ENCODE measurements at places on chromosomes 6 and 20.

- DNase-seq: no peak
These were observed 7.6 kb downstream of the TRPC4AP start for GRCh38 chr20:35084998-35085397.

DNA sequence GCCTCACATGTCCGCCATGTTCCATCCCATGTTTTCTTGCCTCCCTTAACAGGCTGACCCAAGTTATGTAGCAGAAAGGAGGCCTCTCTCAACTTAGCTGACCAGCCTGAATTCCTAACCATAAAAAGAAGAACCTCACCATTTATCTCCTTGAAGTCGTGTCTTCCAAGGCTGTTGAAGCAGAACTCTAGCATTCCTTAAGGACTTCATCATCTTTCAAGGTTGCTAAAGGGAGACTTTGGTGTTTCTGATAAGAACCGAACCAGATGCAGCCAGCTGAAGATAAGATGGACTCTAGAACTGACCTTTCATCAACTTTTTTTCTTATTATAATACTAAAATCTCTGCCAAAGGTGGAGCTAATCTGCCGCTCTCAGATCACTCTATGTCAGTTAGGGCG lies 571.7 kb upstream of the SLC35B3 start:
- no peak for DNase-seq

DNA sequence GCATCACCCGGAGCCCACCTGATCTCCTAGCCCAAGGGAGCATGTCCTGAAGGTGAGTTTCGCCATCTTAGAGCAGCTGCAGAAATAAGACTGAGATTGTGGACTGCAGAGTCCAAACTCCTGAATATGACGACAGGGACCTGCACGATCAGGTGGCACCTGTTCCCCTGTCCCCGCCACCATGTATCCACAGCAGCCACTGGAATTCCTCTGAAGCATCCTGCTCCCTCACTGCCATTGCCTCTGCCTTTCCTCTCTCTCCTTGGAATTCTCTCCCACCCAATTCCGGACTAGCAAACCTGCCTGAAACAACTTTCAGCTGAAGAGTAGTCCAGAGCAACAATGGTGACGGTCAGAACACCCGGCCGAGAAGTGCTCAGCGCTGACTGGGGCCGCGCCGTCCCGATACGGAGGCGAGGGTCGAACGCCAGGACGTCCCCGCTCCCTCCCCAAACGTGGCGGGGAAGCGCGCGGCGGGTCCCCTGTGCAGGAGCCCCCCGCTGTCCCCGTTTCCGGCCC lies 694 bp upstream of the FAM120B start:
- no peak for DNase-seq

- DNase-seq: no peak
These were observed 76.0 kb upstream of the TOX2 start for GRCh38 chr20:43838703-43839060.

- DNase-seq: no peak
These were observed 144.5 kb downstream of the MAP3K7 start for GRCh38 chr6:90442366-90442765.

DNA sequence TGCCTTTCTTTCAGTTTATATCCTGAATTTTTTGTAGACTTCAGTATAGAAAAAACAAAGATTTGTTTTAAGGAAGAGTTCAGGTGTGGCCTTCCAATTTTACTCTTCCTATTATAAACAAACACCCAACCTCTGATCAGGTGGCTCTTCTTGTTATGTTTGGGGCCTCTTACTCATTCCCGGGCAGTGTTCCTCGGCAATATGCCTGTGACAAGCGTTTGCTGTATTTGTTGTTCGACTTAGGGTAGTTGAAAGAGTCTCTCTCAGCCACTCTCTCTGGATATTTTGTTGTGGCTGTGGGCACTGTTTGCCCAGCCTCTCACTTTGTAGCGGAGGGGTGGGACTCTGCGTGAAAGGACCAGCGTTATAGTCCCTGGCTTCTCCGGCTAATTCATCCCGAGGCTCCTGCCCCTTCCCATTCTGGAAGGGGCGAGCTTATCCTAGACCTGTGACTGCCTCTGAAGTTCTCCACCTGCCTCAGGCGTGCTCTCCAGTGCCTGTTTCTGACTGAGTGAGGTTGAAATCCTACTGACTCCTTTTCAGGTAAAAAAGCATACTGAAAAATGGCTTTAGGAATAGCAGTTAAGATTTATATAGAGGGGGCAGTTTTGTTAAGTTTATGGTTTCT lies 97.4 kb downstream of the PLCB4 start:
- no peak for DNase-seq

DNA sequence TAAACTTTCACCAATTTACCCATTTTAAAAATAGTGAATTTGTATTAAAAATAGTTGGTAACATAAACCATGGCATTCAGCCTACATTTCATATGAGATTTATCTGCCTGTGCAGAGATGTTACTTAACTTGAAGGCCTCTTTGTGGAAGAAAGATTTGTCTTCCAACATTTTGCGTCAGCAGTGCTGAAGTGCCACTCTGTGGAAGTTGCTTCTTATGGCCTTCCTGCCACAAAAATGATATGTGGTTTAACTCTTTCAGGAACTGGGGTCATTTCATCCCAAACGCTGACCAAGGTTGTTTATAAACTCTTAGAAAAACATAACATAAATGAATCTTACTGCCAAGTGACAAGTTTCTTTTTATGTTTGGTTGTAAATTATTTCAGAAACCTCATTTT lies 246.8 kb downstream of the ARID1B start:
- no peak for DNase-seq

- DNase-seq: no peak
These were observed 39.3 kb upstream of the C20orf144 start for GRCh38 chr20:33622705-33623365.

DNA sequence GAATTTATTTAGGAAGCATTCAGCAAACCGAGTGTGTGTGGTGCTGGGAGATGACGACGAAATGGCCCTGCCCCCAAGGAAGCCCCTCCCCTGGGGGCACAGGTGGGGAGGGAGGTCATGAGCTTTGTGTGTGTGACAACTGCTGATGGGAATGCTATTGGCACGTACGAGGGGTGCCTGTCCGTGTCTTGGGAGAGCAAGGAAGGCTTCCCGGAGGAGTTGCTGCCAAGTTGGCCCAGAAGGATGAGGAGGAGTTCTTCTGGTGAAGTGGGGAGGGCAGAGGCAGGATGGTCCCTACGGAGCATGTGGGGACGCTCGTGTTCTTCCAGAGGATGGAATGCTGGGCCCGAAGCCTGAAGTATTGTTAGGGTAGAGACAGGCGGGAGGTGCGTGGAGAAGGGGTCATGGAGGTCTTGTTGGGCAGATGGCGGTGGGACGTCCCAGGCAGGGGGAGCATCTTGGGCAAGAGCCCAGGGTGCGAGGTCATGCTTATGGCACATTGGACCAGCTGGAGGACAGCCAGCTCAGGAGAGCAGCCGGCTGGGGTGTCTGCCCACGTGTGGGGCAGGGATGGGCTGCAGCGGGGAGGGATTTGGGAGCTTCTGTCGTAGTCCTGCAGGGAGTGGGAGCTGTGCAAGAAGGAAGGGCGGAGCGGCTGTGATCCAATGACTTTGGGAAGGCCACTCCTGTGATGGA lies 46.1 kb downstream of the SYNJ2 start:
- DNase-seq: no peak

- no peak for DNase-seq
These were observed 48.2 kb upstream of the BEND6 start for GRCh38 chr6:56906752-56907151.

- no peak for DNase-seq
These were observed 5.9 kb downstream of the OSTM1 start for GRCh38 chr6:108068618-108069017.

GRCh38 chr6:143821359-143821758 lies 21.8 kb upstream of the LTV1 start:
- DNase-seq: no peak

DNA sequence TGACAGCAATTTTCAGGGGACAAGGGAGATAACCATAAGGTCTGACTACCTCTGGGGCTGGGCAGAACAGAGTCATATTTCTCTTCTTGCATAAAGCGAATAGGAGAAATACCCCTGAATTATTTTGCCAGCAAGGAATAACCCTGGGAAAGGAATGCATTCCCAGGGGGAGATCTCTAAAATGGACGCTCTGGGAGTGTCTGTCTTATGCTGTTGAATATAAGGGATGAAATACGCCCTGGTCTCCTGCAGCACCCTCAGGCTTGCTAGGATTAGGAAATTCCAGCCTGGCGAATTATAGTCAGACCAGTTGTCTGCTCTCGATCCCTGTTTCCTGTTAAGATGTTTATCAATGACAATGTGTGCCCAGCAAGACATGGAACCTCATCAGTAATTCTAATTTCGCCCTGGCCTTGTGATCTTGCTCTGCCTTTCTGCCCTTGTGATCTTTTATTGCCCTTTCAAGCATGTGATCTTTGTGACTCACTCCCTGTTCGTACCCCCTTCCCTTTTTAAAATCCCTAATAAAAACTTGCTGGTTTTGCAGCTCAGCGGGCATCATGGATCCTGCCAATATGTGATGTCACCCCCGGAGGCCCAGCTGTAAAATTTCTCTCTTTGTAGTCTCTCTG lies 221.6 kb upstream of the HS3ST5 start:
- DNase-seq: no peak

DNA sequence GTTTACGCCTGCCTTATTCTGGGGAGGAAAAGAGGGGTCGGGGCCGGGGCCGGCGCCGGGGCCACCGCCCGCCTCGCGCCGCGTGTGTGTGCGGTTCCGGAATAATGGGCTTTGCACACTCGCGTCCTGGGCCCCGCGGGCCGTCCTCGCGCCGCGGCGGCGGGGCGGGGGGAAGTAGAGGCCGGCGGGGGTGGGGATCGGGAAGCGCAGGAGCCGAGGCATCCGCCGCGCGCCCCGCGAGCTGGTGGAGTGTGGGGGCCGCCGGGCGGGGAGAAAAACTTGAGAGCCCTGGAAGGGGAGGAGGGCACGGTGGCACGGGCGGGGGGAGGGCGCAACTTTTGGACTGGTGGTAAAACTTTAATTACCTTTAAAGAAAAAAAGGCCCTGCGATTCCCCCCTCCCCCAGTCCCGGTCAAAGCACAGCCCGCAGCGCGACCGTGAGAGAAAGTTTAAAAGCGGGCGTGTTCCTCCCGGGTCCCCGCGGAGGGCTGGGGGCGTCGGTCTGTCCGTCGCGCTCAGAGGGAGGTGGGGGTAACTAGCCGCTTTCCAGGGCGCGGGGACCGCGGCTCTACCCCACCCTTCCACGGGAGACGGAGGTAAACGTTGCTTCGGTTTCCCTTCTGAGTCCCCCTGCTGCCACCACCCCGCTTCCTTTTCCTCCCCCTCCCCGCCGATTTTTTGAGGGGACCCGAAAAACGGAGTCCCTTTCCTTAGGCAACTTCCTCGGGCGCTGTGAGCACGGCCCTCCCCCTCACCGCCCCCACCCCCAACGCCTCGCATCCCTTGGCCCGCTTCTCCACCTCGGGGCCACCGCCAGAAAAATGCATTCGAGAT lies 1.9 kb downstream of the L3MBTL3 start:
- peak; percentile 68 for DNase-seq

GRCh38 chr20:32436142-32436861 lies 78.2 kb downstream of the ASXL1 start:
- DNase-seq: no peak
